ENCODE measurements at places on chromosomes 3 and 15.

DNA sequence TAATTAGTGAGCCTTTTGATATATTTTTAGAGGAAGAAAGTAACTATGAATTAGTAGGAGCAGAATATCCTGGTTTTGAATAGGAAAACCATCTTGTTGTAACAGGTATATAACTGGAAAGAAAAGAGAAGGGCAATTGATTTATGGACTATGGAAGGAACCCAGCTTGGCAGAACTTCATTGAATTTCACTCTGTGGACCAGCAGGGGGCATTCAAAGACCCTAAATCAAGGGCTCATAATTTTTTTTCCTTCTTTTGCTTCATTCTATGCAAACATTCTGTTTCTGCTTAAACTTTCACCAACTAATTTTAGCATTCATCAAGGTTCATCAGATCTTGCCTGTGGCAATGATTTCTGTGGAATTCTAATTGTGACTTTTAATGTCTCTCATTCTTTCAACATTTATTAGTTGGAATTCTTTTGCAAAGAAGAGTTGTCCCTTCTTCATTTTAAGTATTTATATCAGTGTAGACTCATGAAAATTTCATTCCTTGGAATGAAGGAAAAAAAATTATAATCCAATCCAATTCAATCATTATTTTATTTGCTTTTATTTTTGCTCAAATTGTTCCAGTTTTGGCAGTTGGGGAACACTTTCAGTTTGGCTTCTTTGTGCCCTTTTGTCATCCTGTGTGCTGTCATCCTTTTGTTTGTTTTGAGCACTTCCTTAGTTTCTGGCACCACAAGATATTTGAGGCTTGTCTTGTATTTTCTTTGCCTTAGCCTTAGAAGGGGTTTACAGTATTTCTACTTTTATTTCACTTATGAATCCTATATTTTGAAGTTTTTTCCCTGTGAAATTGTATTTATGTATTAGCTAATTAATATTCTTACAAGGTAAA is 30.4 kb downstream of the NXPE3 start:
- DNase-seq = no peak

DNA sequence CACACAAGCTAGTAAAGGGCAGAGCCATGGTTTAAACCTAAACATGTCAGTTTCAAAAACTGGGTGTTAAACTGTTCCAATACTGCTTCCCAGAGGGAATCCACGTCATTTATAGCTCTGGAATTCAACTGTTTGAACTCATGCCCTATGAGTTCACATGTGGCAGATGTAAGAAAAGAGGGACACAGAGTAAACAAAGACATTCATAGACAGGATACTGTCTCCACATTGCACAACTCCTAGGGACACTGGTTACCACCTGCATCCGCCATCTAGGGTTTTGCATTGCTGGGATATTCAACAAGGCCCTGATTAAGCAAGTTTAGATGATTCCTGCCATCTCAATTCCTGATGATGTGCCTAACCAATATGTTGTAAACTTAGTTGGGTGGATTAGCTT is 134.1 kb upstream of the COL8A1 start:
- no peak for DNase-seq

- DNase-seq = no peak
Observed at GRCh38 chr3:150035301-150035779, 64.6 kb upstream of the PFN2 start.

DNA sequence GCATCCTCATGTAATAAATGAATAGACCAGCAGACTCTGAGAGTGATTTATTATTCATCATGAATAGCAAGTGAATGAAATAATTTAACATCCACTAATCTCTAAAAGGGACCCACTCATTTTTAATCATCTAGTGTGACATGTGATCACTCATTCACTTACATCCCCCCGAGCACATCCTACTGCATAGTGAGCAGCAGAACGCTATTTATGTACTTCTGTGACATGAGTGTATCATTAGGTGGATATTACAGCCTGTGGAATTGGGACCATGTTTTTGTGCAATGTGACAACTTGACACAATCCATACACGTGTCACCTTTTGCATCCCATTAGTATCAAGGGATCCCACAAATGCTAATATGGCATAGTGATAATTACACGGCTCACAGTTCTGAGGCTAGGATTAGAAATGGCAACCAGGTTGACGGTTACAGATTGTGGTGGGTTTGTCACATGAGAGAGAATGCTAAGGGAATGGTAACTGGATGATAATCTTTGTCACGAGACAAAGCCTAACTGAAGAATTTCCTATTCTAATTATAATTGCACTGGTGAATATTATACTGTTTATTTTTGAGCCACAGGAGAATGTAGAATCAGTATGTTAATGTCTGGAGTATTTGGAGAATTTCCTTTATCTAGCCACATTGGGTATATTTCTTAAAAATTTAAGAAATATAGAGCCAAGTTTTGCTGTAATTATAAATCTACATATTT is 595.2 kb upstream of the TBL1XR1 start:
- no peak for DNase-seq

- DNase-seq = no peak
Observed at GRCh38 chr3:53998980-53999379, 107.3 kb upstream of the SELENOK start.

DNA sequence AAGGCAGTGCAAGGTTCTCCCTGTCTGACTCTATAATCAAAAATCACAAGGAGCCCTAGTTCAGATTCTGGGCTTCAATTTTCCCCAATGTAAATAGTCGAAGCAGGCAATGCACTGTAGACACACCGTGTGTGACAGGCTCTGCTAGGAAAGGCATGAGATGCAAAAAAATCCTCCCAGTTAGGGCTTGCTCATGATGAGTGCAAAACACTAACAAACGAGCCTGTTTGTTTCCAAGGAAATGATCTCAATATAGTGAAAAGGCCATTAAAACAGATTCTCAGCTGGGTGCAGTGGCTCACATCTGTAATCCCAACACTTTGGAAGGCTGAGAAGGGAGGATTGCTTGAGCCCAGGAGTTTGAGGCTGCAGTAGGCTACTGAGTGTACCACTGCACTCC is 55.7 kb downstream of the UMPS start:
- no peak for DNase-seq

- peak; percentile 79 for DNase-seq
Observed at GRCh38 chr15:38243278-38244055, 9.2 kb upstream of the SPRED1 start.

DNA sequence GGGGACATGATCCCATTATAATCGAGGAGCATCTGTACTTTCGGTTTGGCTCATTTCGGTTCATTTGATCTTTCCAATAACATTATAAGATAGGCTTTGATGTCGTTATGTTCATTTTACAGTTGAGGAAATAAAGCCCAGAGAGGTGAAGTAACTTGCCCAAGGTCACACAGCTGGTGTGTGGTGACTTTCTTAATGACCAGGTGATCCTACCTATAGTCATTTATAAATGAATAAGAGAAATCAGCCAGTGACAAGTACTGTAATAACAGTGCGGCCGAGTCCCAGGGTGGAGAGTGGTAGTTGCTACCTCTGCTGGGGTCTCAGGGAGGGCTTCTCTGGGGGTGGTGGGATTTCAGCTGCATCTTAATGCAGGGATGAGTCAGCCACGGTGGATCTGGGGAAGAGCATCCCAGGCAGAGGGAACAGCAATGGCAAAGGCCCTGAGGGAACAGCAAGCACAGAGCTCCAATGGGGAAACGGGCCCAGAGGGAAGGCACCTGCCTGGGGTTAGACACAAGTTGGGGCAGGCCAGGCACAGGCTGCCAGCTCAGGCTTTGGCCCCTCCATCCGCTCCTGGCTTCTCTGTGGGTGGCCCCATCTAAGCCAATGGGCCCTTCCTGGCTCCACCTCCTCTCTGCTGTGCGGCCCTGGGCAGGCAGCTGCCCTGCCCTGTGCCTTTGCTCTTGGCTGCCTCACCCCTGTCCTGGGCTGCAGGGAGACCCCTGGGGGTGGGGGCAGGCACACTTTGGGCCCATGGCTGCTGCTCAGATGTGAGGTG is 1.1 kb upstream of the FBLN2 start:
- DNase-seq = no peak

- DNase-seq = no peak
Observed at GRCh38 chr3:113897373-113897777, 50.4 kb upstream of the ZDHHC23 start.

- no peak for DNase-seq
Observed at GRCh38 chr3:197286678-197287077, 11.7 kb downstream of the DLG1 start.

DNA sequence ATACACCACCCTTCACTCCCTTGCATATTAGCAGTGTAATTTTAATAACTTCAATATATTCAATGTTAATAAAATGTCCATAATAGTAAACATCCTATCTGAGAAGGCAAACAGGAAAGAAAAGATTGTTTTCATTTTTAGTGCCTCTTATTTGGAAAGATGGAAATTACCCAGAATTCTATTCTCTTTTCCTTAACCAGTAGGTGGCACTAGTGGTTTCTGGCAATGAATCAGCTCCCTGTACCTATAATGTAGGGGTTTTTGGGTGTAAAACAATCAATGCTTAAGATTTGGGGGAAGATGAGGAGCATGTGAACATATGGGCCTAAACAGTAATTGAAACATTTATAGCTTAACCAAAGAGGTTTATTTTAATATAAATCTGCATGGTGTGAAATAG is 5.7 kb upstream of the SEMA6D start:
- DNase-seq = no peak
